ENCODE measurements at places on chromosomes 7 and 10.

- peak; percentile 75 for DNase-seq
Observed at GRCh38 chr10:70132098-70133029, at the start of gene AIFM2. TSS of gene AIFM2 (minus strand) at chr10:70132825. CDS start at chr10:70124084, 8,741 bp downstream.

GRCh38 chr7:121440857-121441503 lies 44.9 kb upstream of the FAM3C start:
- DNase-seq: no peak

- DNase-seq: no peak
Observed at GRCh38 chr7:36396150-36396549, 6.5 kb downstream of the ANLN start.

- DNase-seq: no peak
Observed at GRCh38 chr10:78349165-78349516, 315.5 kb downstream of the RPS24 start.

DNA sequence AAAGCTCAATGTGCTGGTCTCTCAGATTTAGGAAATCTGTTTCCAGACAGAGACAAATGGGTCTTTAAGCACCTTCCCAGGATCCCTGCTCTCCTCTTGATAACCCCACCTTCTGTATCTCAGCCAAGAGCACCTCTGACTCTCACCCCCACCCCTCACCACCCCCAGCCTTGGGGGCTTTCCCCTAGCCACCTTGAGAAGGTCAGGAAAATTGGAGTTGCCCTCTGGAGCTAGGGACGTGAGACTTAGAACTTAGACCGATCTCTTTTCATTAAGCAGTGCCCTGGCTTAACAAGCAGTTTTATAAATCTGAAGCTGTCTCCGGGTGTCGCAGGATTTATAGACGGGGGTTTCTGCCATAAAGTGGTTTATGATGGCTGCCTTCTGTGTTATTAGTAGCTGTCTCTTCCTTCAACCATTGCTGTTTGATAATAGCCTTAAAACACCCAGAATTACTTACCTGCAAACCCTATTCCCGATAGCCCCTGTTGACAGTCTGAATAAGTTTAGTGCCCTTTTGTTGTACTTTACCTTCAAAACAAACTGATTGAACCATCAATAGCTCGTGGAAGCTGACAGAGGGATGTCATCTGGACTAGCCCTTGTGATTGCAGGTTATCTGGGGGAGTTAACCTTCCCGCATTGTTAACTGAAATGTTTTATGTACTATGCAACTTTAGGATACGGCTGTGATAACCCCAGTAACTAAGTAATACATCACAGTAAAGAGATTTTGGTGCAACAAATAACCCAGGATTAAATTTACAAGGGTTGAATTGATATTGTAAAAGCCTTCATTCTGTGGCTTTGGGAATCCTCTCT lies 621.5 kb downstream of the LRMDA start:
- DNase-seq: no peak

- DNase-seq: peak; percentile 13
Observed at GRCh38 chr10:34786464-34786863, 28.6 kb downstream of the PARD3 start.

Measured in NCI-H69 (cell line).